Small intestine (tissue), 16 donors: ENCODE measurements at places on chromosomes 2 and 18.

GRCh38 chr2:52429740-52430139 lies 1337.9 kb upstream of the CHAC2 start:
- H3K27me3 ChIP-seq = no peaks in the 10 kb centered on the region
- peak; percentile 37 for DNase-seq
- H3K27ac ChIP-seq = no peak overlapping the region

- H3K27ac ChIP-seq = no peak overlapping the region
- no peak overlapping the region for H3K4me3 ChIP-seq
- no peaks in the 10 kb centered on the region for H3K4me1 ChIP-seq
- no peaks in the 10 kb centered on the region for H3K36me3 ChIP-seq
- no peaks in the 10 kb centered on the region for H3K27me3 ChIP-seq
- no peak for DNase-seq
Measured at GRCh38 chr2:161625314-161625919, 1.2 kb downstream of the SLC4A10 start.

GRCh38 chr2:143398781-143399180 lies 269.6 kb downstream of the ARHGAP15 start:
- no peak overlapping the region for H3K4me3 ChIP-seq
- no peak for DNase-seq
- no peaks in the 10 kb centered on the region for H3K4me1 ChIP-seq
- no peak overlapping the region for H3K27ac ChIP-seq

DNA sequence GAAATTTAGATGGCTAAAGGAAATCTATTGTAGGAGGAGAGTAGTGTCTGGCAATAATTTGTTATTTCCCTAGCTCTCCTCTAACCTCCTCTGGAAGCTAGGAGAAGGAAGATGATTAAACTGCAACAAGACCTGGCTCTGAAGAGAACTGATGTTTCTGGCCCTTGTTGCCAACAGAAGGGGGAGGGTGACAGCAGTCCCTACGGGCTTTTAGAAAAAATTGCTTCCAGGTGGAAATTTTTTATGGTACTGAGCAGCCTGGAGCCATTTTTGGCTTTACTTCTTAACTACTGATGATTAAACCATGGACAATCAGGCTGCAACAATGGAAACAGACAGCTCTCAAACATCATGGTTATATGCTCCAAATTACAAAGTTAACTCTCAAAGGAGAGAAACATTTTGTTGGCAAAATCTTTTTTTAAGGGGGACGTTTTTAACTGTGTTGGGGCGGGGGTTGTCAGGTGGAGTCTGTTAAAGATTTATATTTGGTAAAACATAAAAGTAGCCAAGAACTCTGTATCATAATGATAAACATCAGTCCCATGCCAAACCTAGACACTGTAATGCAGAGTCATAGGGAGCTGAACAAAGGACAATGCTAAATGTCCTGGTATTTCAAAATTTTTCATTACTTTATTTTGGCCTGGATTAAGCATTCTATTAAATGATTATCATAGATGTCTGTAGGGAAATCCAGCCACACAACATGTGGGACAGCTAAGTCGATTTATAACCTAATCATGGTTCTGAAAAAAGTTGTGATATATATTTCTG lies 70.0 kb downstream of the EXOC6B start:
- no peaks in the 10 kb centered on the region for H3K27me3 ChIP-seq
- no peak overlapping the region for H3K4me3 ChIP-seq
- DNase-seq = no peak
- H3K27ac ChIP-seq = no peak overlapping the region

DNA sequence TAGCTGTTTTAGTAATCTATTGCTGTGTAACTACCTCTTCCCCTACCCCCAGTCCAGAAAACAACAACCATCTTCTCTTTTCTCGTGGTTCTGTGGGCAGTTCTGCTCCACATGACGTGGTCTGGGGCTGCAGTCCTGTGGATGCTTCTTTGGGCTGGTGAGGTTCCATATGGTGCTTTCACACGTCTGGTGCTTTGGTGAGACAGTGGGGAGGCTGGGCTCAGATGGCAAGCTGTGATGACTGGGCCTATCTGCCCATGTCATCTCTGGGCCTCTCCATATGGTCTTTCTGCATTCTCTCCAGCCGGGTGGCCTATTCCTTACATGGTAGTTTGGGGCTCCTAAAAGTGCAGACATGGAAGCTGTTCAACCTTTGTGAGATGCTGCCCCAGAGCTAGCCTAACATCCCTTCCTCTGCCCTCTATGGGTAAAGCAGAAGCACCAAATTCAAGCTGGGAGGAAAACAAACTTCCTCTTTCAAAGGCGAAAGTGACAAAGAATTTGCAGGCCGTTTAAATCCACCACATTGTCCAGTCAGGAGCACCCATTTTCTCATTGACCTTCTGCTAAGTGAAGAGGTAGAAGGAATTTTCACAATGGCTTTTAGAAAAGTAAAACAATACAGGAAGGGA lies 68.3 kb upstream of the IL1R1 start:
- H3K4me1 ChIP-seq = peaks cover 5% of the 10 kb centered on the region
- no peaks in the 10 kb centered on the region for H3K27me3 ChIP-seq
- DNase-seq = no peak
- H3K27ac ChIP-seq = no peak overlapping the region
- no peak overlapping the region for H3K4me3 ChIP-seq
- H3K36me3 ChIP-seq = no peaks in the 10 kb centered on the region

DNA sequence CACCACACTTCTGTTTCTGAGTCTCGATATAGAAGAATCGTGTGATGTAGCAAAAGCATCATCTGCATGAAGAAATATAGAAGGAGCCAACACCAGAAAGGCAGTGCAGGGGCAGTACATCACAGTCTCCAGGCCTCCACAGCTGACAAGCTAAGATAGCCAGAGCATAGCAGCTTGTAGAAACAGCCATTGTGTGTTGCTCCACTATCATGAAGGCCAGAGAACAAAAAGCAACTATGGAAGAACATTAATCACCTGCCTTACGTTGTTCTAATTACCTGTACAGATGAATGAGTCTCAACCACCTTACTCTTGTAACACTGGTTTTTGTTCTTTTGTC lies 129.0 kb downstream of the RND3 start:
- H3K4me3 ChIP-seq = no peak overlapping the region
- H3K4me1 ChIP-seq = no peaks in the 10 kb centered on the region
- H3K27me3 ChIP-seq = no peaks in the 10 kb centered on the region
- H3K36me3 ChIP-seq = no peaks in the 10 kb centered on the region
- H3K27ac ChIP-seq = no peak overlapping the region

GRCh38 chr2:223725986-223726970 lies 111.1 kb downstream of the AP1S3 start:
- no peak overlapping the region for H3K4me3 ChIP-seq
- no peaks in the 10 kb centered on the region for H3K36me3 ChIP-seq
- H3K27ac ChIP-seq = no peak overlapping the region
- H3K4me1 ChIP-seq = no peaks in the 10 kb centered on the region
- H3K27me3 ChIP-seq = no peaks in the 10 kb centered on the region

- H3K4me1 ChIP-seq = peaks cover 6% of the 10 kb centered on the region
- peak overlapping the region; percentile 95 for H3K27ac ChIP-seq
- no peaks in the 10 kb centered on the region for H3K27me3 ChIP-seq
- H3K36me3 ChIP-seq = no peaks in the 10 kb centered on the region
Measured at GRCh38 chr2:43169987-43170386, 56.4 kb downstream of the ZFP36L2 start.

DNA sequence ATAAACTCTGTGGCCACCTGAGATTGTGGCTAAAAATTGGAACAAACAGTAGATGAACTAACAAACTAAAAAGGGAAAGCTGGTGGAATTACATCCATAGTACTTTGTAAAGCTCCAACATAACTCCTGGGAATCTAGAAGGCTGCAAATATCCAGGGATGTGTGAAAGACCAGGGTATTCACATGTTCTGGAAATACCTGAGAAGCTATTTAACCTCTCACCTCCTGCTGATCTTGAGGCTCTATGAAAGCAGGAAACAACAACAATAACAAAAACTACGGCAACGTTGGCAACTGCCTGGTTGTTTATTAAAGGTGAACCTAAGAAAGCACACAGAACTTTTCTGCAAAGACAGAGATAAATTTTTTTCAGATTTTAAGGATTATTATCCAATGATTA lies 171.3 kb downstream of the CCDC178 start:
- no peaks in the 10 kb centered on the region for H3K27me3 ChIP-seq
- H3K27ac ChIP-seq = no peak overlapping the region
- no peaks in the 10 kb centered on the region for H3K36me3 ChIP-seq
- H3K4me3 ChIP-seq = no peak overlapping the region

DNA sequence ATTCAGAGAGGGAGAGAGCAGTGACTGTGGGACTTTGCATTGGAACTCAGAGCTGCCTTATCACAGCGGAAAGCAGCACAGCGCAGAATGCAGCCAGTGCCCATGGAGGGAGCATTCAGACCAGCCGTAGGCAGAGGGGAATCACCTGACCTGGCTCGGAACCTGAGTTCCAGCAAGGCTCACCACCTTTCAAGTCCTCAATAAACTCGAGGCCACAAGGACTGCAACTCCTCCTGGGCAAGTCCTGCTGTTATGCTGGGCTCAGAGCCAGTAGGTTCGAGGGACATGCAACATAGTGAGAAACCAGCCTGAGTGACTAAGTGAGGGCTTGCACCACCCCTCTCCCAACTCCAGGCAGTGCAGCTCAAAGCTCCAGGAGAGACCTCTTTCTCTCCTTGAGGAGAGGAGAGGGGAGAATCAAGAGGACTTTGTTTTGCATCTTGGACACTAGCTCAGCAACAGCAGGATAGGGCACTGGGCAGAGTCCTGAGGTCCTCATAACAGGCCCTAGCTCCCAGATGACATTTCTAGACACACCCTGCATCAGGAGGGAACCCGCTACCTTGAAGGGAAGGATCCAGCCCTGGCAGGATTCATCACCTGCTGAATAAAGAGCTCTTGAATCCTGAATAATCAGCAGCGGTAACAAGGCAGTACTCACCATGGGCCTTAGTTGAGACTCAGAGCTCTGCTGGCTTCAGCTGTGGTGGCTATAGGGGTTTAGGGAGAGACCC lies 136.8 kb upstream of the OTOS start:
- H3K36me3 ChIP-seq = no peaks in the 10 kb centered on the region
- no peak overlapping the region for H3K4me3 ChIP-seq
- H3K27me3 ChIP-seq = no peaks in the 10 kb centered on the region
- H3K27ac ChIP-seq = no peak overlapping the region
- H3K4me1 ChIP-seq = no peaks in the 10 kb centered on the region

- no peak overlapping the region for H3K4me3 ChIP-seq
- H3K36me3 ChIP-seq = no peaks in the 10 kb centered on the region
- H3K27ac ChIP-seq = no peak overlapping the region
Measured at GRCh38 chr2:206289391-206289790, 14.9 kb downstream of the ZDBF2 start.

GRCh38 chr2:85179541-85179940 lies 46.3 kb downstream of the TCF7L1 start:
- H3K36me3 ChIP-seq = no peaks in the 10 kb centered on the region
- H3K4me3 ChIP-seq = no peak overlapping the region
- H3K27me3 ChIP-seq = no peaks in the 10 kb centered on the region
- H3K27ac ChIP-seq = no peak overlapping the region

DNA sequence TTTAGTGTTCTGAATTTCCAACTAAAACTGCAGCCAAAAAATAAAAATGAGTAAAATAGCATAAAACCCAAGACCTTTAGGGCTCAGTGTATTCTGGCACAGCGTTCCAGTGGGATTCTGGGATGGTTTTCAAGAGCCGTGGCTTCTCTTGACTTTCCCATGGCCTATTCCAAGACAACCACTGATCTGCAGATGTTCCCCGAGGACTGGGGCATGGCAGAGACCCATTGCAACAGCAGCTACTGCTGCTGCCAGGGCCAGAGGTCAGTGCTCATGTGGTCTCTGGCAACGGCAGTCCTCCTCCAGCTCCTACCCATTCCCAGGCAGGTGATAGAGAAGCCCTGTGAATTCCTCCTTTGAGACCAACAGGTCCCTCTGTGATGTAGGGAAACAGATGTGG lies 26.8 kb downstream of the TNP1 start:
- no peaks in the 10 kb centered on the region for H3K27me3 ChIP-seq
- DNase-seq = no peak
- no peak overlapping the region for H3K27ac ChIP-seq
- no peaks in the 10 kb centered on the region for H3K36me3 ChIP-seq
- no peak overlapping the region for H3K4me3 ChIP-seq

DNA sequence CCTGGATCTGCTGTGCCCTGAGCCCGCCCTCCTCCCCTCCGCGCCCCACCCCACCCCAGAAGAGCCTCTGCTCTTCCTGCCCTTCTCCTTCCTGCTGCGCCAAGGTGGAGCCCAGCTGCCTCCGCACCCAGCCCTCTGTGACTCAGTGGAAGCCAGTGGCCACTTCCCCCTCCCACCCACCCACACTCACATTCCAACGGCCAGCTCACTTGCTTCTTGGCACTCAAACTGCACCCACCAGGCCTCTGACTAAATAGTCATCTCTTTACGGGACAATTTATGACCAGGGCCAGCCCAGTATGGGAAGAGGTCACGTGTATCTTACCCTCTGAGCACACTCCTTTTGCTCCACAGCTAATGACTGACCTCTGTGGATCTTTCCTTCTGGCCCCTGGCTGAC lies 150.4 kb upstream of the SLC1A4 start:
- no peak overlapping the region for H3K27ac ChIP-seq
- no peaks in the 10 kb centered on the region for H3K27me3 ChIP-seq
- no peak for DNase-seq
- no peak overlapping the region for H3K4me3 ChIP-seq
- H3K4me1 ChIP-seq = no peaks in the 10 kb centered on the region
- no peaks in the 10 kb centered on the region for H3K36me3 ChIP-seq

DNA sequence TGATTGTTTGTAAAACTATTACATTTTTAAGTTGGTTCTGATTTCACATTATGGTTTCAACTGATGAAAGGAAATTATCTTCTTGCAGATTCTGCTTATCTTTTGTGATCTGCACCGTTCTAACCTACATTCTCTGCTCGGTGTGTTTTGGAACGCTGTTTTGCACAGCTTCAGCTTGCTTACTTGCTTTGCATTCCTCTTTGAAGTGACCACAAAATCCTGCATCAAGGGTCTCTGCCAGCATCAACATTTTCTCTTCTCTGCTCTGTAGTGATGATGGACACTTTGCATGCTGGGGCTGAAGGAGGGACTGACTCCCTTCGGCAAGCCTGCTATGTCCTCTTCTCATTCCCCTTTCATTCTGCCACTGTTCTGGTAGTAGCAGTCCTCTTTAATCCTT lies 485.2 kb downstream of the FBXO15 start:
- no peaks in the 10 kb centered on the region for H3K27me3 ChIP-seq
- no peaks in the 10 kb centered on the region for H3K4me1 ChIP-seq
- DNase-seq = no peak
- H3K4me3 ChIP-seq = no peak overlapping the region
- no peaks in the 10 kb centered on the region for H3K36me3 ChIP-seq
- H3K27ac ChIP-seq = no peak overlapping the region

- H3K4me3 ChIP-seq = no peak overlapping the region
- no peaks in the 10 kb centered on the region for H3K4me1 ChIP-seq
- no peaks in the 10 kb centered on the region for H3K27me3 ChIP-seq
- H3K36me3 ChIP-seq = no peaks in the 10 kb centered on the region
- DNase-seq = no peak
Measured at GRCh38 chr2:99698896-99699295, 209.1 kb upstream of the REV1 start.

- H3K36me3 ChIP-seq = peaks cover 2% of the 10 kb centered on the region
- no peaks in the 10 kb centered on the region for H3K27me3 ChIP-seq
- no peak overlapping the region for H3K4me3 ChIP-seq
- DNase-seq = no peak
- H3K27ac ChIP-seq = no peak overlapping the region
- no peaks in the 10 kb centered on the region for H3K4me1 ChIP-seq
Measured at GRCh38 chr2:71674158-71674851, 220.9 kb downstream of the DYSF start.

GRCh38 chr18:74387383-74387782 lies 69.7 kb downstream of the DIPK1C start:
- H3K4me3 ChIP-seq = no peak overlapping the region
- DNase-seq = no peak
- H3K36me3 ChIP-seq = no peaks in the 10 kb centered on the region
- H3K27ac ChIP-seq = no peak overlapping the region
- H3K4me1 ChIP-seq = no peaks in the 10 kb centered on the region
